ENCODE measurements at places on chromosomes 3 and 15.

GRCh38 chr15:42890161-42890913 is 30.2 kb downstream of the TTBK2 start:
- DNase-seq = no peak

DNA sequence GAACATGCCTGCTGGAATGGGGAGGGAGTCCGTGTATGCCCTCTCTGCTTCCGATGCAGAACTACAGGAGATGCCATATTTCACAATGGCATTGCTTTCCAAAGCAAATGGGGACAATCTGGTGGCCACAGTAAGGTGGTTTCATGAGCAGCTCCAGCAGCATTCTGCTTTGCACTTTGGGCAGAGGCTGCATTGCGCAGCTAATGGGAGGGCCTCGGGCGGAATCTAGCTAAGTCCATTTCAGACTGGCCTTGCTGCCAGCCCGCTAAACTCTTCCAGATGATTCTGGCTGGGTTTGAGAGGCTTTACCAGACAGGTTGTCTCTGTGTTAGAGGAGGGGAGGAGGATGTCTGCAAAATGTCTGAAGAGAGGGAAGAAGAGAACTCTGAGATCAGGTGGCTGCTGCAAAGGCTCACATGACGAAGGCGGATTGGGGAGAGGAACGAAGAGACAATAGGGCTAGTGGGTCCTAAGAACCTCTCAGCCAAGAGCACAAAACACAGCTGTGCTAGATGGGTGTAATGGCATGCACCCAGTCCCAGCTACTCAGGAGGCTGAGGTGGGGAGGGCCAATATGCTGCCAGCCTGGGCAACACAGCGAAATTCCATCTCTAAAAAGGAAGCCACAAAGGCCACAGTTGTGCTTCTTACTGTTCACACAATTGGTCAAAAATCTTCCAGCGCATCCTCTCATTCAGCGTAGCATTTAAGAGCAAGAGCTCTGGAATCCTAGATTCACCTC is 63.7 kb downstream of the BDH1 start:
- no peak for DNase-seq

- no peak for DNase-seq
These were observed 1.4 kb downstream of the FOXP1 start for GRCh38 chr3:71582036-71582611.

GRCh38 chr15:33994005-33994615 is 25.8 kb downstream of the CHRM5 start:
- DNase-seq = no peak

DNA sequence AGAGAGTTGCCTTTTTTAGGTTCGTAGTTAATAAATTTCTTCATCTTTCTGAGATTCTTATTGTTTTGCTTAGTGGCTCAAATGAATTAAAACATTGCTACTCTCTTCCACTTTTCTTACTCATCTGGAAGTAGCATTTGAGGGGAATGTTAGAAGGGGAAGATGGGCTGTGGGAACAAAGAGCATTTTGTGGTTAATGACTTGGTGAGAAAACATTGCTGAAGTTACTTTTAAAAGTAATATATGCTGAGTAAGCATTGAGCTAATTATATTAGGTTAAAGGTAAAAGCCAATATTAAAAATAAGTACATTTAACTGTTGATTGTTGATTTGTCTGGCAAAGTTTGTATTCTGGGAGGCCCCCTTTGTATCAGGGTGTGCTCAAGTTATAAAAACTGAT is 5.7 kb downstream of the MORF4L1 start:
- DNase-seq = no peak

DNA sequence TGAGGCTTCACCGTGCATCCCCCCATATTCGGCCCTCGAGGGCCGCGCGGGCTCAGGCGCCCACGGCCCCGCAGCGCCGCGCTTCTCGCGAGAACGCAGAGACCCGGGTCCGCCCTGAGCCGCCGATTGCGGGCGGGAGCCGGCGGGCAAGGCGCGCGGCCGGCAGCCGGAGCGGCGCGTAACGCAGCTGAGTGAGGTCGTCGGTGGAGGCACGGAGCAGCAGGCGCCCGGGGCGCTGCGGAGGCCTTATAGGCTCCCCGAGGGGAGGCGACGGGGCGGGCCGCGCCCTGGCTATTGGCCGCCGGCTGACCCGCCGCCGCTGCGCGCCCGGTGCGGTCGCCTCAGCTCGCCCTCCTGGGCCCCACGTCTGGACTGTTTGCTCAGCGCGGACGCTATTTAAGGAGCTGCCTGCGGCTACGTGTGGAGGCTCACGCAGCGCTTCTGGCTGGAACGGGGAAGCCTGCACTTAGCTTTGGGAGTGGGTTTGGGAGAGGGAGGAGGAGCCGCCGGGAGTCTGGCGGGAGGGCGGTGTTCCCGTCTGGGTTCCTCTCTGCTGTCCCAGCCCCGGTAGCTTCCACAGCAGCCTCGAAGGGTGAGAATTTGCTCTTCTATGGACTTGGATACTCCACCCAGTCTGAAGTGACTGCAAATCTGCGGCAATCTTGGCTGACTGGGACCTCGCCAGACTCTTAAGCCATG is at the start of gene PLOD2:
Gene PLOD2, minus strand, starts transcription at position 221 of the 699 bp plus-strand sequence. Its CDS starts 195 bp downstream, at position 26.
- peak; percentile 89 for DNase-seq

GRCh38 chr15:23797747-23798446 is 110.8 kb upstream of the NDN start:
- no peak for DNase-seq

- no peak for DNase-seq
These were observed 29.7 kb downstream of the TCF12 start for GRCh38 chr15:56948000-56948763.

DNA sequence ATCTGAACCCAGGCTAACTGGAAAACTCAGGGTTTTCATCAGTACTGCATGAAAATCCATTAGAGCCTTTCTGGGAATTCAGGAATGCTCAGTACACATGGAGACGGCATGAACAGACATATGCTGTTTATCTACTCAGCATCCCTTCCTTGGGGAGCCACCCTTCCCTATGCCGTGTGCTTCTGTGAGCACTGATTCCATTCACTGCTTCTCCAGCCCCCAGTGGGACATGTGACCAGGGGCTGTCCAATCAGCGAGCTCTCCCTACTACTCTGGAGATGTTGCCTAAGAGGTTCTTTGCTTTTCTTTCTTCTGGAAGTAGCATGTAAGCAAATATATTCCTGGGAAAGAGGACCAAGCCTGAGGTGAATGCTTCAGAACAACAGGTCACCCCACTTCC is 5.6 kb upstream of the PCOLCE2 start:
- no peak for DNase-seq

DNA sequence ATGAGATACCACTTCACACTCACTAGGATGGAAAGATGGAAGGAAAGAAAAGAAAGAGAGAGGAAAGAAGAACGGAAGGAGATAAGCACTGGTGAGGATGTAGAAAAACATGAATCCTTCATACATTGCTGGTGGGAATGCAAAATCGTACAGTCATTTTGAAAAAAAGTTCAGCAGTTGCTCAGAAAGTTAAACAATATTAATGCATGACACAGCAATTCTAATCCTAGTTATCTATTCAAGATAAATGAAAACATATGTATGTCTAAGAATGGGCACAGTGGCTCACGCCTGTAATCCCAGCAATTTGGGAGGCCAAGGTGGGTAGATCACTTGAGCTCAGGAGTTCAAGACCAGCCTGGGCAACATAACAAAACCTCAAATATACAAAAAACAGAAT is 59.1 kb downstream of the SENP7 start:
- DNase-seq = no peak

- DNase-seq = no peak
These were observed 9.9 kb upstream of the ARIH1 start for GRCh38 chr15:72464251-72464650.

- no peak for DNase-seq
These were observed 151.1 kb upstream of the PRR20G start for GRCh38 chr3:127438951-127439350.

DNA sequence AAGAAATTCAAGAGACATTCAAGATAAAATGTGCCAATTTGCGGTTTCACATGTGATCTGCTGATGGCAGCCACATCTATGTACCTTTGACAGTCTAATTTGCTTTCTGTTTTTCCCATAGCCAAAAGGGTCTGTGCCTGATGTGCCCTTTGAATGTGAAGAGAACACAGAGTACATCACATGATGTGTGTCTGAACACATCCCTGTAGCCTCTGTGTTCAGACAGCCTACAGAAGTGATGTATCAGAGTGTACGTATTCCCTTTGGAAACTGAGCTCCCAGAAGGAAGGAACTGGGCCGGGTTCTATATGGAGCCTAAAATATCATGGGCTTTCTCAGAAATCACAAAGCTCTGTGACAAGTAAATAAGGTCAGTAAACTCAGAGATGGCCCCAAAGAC is 52.4 kb downstream of the BOC start:
- no peak for DNase-seq

Data from NCI-H2081 (cell line).